ENCODE measurements at places on chromosomes 16 and 17. TPM values are rescaled to one million over a fixed set of nuclear protein-coding genes. Genes with fewer than 3 reads are reported as not detected.

Gene ARL5C
- total RNA-seq: not detected

DNA sequence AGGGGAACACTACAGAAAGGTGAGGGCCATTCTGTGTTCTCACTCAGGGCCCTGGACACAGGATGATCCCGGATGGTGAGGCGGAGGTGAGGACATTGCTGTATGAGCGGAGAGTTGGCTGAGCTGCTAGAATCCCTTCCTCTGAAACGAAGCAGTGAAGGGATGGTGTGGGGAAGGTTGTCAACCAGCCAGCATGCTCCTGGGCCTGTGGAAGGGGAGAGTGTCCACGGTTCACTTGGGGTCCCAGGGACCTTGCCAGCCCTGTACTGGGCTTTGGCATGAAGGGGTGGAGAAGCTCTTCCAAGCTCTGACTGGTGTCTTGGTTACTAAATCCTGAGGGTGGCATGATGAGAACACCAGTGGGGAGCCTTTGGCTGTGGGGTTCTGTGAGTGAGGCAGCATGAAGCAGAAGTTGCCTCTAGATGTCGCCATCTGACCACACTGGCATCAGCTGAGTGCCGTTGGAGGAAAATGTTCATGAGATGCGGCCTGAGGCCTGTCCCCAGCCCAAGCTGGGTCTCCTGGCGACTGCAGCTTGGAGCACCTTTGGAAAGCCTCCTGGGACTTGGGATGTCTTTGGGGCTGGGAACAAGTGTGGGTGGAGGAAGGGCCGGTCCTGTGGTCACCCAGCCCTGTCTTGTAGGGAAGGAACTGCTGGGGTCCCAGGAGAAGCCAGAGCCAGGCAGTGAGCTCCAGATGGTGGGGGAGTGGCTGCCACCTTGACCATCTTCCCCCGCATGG, 14.8 kb downstream of the PDP2 start:
- peak; percentile 62 for DNase-seq

- no peak for DNase-seq
Measured at GRCh38 chr16:5510819-5511370, 413.3 kb upstream of the EEF2KMT start.

- no peak for DNase-seq
Measured at GRCh38 chr17:78853926-78854394, 13.3 kb upstream of the USP36 start.

GRCh38 chr17:73838815-73839214, 194.6 kb upstream of the SDK2 start:
- DNase-seq: no peak

All from bronchial epithelial cell (primary cell).